ENCODE measurements at places on chromosomes 16 and 17.
A peak's percentile ranks its signal among the peaks of the same experiment; 100 is the strongest.

DNA sequence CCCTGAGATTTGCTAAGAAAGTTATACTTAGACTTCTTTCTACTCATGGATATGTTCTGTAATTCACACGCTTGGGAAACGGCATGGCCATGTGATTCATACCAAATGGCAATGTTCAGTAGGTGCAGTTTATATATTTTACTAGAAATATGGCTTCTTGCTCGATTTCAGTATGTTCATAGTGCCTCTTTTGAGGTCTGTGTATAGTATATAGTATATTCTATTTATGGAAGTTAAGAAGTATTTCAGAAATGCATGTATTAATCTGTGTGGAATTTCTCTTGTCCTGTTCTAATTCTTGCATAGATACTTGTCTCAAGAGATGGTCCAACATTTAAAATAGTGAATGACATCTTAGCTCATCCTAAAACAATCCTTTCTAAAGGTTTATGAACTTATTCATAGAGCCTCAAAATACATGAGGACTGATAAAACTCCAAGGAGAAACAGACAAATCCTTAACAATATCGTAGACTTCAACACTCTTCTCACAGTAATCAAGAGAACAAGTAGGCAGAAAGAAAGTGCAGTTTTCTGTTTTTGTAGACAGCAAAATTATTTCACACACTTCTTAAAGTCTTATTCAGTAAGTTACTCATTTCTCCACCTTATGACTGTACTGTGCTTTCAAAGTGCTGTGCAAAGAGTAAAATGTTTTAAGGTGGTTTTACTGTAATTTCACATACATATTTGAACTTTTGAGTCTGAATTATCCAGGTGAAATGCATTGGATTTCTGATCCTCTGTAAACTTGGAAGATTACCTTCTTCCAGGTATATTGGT, 11.1 kb downstream of the BPTF start:
- no peak for DNase-seq

GRCh38 chr17:39225959-39226683, 376 bp upstream of the STAC2 start:
- peak; percentile 100 for DNase-seq

DNA sequence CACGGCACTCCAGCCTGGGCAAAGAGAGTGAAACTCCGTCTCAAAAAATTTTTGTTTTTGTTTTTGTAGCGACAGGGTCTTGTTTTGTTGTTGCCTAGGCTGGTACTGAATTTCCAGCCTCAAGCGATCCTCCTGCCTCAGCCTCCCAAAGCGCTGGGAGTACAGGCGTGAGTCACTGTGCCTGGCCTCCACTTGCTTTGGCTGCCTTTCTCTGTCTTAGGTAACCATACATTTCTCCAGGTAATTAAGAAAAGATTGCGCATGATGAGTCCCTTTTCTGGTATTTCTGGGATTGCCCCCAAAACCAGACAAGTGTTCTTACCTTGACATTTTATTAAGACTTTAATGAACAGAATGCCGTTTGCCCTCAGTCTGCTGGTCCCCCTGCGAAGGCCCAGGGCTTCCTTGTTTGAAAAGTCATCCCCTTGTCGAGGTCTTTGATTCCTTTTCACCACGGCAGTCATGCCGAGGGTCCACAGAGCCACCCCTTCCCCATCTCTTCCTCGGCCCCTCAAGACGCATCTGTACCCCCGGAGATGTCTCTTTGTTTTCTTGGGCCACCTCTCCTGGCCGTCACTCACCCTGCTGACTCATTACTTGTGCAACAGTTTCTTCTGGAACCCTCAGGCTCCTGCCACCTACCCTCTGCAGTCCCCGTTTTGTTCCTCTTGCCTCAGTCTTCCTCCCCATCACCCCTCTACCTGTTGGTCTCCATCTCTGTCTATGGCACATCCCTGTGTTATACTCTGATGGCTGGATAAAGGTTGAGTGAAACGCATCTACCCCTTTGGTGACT, 151.0 kb downstream of the SEC14L1 start:
- DNase-seq = no peak

GRCh38 chr17:35676441-35676840, 55.0 kb upstream of the RASL10B start:
- DNase-seq = no peak

DNA sequence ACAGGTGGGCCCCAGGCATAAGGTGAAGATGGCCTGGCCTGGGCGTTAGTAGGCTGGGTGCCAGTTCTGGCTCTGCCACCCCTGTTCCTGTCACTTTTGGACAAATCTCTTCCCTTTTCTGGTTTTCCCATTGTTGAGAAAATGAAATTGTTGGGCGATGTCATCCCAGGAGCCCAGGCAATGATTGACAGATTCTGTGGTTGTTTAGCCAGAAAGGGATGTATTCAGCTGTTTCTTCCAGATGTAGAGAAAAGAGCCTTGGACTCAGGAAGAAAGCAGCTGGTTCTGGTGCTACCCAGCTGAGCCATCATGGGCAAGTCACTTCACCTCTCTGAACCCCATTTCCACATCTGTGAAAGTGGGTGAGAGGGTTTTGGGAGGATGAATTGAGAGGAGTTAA, 60.1 kb upstream of the MRTFB start:
- DNase-seq = no peak

DNA sequence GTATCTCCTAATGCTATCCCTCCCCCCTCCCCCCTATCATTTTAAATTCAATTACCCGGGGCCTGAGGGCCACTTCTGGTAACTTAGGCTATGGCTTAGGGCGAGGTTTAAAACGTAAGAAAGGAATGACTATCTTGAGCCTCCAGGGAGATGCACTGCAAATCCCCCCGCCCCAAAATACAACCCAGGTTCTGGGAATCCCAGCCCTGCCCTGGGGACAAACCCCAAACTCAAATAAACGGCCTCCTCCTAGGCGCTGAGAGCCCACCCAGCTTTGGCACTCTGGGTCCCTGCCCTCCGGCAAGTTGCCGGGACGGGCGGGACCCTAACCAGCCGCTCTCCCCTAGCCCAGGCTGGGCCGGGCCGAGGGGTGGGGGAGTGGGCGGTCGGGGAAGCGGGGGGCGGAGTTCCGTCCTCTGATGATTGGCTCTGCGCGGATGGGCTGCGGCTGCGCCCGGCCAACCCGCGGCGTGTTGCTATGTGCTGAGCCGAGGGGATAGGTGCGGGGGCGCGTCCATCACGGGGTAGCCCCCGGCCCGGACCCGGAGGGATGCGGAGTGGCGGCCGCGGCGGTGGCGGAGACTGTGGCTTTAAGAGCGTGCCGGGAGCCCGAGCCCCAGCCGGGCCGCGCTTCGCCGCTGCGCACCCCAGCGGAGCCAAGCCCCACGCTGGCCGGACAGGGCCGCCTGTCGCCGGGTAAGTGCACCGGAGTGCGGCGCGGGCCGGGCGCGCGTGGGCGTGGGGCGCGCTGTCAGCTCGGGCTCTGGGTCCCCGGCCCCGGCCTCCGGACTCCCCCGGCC, at the start of gene YPEL2:
Gene YPEL2 (plus strand): TSS at position 527 of the 800 bp plus-strand sequence. CDS start 21,755 bp downstream, outside the sequence.
- peak; percentile 100 for DNase-seq

DNA sequence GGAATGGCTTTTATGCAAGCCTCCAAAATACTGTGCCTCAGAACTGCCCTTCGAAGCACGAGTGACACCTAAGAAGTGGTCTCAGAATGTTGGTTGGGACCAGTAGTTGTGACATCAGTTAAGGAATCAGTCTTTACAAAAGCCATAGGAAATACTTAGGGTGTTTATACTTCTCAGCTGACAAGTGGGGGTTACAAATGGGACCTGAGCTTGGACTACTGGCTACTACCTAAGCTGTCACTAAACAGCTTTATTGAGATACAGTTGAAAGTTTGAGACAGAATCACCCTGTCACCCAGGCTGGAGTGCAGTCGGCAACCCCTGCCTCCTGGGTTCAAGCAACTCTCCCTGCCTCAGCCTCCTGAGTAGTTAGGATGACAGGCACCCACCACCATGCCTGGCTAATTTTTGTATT, 5.0 kb downstream of the RPL19 start:
- no peak for DNase-seq

DNA sequence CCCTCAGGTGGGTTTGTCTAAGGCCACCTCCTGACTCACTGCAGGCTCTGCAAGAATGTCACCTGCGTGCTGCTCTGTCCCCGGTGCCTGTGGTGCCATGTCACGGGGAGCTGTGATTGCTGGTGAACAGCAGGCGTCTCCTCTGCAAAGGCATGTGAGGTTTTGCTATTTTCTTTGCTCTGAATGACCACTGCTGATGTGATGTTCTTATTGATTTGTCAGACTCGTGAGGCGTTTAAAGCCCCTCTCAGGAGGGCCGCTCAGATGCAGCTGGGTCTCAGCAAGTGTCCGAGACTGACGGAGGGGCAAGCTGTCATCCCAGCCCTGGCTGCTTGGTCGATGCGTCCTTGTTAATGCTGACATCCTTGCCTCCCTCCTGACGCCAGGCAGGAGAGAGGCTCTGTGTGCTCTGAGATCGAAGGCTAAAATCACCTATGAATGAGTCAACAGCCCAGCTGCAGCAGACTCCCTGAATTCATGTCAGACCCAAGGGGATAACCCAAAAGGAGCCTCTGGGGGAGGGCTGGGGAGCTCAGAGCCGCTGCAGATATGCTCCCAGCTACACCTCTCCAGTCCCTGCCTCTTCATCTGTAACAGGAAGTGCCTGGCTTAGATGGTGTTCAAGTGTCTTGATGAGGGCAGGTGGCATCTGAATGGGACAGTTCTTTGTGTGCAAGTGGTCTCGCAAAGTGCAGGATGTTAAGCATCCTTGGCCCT, 11.8 kb upstream of the PEMT start:
- DNase-seq = peak; percentile 72

DNA sequence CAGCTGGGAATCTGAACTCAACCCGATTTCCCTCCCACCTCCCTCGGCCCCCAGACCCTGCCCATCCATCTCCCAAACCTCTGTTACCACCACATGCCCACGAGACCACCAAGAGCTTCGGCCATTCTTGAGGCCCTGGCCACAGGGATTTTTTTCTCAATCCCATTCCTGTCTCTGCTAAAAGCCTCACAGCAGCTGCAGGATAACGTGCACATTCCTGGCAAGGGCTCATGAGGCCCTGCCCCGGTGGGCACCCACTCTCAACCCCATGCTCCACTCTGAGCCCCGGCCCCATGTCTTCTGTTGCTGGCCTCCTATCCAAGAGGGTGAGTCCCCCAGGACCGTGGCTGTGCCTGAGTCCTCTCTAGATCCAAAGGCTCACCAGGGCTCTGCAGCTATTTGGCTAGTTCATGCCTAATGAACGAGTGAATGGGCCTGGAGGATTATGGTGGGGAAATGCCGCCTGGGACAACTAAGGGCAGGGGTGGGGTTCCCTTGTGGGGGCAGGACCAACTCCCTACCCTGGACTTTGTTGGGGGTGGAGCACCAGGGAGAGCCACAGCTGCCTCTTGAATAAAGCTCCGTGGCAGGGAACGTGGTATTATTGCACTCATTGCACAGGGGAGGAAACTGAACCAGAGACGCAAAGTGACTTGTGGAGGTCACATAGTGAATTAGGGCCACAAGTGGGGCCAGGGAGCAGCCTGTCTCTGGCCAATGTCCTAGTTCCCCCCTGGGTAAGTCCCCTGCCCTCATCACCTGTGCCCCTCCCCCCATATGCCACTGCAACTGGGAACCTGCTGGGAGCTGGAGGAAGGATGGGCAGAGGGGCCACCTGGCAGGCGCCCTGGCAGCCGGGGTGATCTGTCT, 113.8 kb upstream of the SMURF2 start:
- DNase-seq = no peak

DNA sequence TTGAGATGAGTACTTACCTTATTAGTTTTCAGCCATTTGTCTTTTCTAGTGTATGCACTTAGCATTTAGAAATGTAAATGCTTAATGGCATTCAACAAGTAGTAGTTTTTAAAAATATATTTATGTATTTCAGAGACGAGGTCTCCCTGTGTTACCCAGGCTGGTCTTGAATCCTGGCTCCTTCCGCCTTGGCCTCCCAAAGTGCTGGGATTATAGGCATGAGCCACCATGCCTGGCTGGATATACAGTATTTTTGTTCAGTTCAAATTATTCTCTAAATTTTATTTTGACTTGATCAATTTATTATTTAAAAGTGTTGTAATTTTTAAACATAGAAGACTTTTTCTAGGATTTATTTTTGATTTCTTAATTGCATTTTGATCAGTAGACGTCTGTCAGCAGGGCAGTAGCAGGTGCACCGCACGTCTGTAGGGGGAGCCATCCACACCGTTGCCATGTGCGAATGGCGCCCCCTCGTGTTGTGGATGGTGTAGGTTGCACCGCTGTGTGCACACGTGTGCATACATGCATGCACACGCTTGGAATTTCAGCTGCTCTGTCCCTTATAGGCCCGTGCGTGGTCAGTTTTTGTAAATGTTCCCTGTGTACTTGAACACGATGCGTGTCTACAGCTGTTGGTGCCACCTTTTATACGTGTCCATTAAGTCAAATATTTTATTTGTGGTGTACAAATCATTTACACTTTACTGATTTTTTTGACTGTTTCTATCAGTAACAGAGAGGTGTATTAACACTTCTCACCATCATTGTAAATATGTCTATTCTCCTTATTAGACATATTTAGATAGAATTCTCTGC, 30.6 kb downstream of the RPTOR start:
- peak; percentile 98 for DNase-seq
